ENCODE measurements at places on chromosomes 13 and 19.

DNA sequence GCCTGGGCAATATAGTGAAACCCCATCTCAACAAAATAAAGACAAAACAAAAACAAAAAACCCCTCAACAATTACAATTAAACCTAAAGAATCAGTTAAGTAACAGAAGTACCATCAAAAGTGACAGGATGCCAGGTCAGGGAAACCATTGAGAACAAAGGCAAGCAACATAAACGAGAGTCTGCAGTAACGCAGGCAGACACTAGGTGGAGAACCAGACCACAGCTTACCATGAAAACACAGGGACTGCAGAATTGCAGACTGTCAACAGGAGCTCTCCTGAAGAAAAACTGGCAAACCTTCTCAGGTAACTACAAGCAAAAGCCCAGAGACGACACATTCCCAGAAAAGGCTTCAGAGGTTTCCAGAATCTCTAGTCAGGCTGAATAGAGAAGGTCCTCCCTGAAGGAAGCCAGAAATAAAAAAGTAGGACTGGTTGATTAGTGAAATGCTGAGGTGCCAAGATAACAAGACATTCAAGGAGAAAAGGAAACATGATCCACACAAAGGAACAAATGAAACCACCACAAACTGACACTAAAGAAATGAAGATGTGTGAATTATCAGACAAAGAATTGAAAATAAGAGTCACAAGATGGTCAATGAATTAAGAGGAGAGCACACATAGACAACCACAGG, 2.2 kb upstream of the ZNF665 start:
- DNase-seq, result peak; percentile 76

GRCh38 chr13:30608364-30608763, 9.4 kb upstream of the USPL1 start:
- no peak for DNase-seq

DNA sequence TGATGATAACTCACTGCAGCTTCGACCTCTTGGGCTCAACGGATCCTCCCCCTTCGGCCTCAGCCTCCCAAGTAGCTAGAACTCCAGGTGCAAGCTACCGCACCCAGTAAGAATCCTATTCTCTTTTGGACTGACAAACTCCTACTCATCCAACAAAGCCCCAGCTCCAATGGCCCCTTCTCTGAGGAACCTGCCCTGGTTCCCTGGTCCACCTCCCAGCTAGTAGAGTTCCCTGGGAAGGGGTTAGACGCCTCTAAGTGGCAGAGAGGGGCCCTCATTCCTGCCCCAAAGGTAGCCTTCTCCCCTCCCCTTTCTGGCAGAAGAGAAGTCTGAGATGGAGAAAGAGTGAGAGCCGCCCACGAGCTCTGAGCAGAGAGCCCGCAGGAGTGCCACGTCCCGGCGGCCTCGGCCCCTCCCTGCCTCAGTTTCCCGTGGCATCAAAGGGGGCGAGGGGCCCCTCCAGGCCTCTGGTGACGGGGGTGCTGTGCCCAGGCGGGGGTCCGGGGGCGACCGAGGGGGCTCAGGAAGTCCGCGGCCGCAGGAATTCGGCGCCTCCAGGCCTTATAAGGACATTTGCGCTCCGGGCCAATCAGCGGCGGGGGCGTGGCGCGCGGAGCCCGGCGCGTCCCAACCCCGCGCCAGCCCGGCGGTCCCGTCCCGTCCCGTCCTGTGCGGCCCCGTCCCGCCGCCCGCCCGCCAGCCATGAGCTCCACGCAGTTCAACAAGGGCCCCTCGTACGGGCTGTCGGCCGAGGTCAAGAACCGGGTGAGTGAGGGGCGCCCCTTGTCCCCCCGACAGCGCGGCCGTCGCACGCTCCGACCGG, at the start of gene CNN2:
TSS of gene CNN2 (plus strand) at position 649 of the 823 bp plus-strand sequence. CDS start at position 703, 54 bp downstream.
- peak; percentile 50 for DNase-seq

DNA sequence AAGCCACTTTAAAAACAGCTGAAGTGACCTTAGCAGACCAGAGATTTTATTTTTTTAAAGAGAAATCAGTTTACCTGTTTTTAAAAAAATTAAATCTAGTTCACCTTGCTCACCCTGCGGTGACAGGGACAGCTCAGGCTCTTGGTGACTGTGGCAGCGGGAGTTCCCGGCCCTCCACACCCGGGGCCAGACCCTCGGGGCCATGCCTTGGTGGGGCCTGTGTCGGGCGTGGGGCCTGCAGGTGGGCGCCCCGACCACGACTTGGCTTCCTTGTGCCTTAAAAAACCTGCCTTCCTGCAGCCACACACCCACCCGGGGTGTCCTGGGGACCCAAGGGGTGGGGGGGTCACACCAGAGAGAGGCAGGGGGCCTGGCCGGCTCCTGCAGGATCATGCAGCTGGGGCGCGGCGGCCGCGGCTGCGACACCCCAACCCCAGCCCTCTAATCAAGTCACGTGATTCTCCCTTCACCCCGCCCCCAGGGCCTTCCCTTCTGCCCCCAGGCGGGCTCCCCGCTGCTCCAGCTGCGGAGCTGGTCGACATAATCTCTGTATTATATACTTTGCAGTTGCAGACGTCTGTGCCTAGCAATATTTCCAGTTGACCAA, 10.8 kb downstream of the PLPPR3 start:
- DNase-seq, result no peak

DNA sequence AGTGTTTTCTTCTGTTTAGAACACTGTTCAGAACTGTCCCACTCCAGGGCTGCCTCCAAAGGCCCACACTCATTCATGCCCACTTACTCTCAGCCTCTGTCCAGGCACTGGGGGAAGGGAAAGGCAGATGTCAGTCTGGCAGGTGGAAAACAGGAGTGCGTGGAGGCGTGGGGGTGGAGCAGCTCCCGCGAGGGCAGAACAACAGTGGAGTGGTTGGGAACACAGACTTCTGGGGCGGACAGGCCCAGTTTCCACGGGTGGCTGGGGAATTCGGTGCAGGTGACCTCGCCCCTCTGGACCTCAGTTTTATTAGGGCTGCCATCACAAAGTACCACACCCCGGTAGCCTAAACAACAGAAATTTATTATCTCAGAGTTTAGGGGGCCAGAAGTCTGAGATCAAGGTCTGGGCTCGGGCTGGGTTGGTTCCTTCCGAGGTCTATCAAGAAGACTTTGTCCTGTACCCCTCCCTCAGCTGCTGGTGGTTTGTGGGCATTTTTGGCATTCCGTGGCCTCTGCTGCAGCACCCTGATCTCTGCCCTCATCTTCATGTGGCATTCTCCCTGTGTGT, 59.7 kb downstream of the SIPA1L3 start:
- DNase-seq, result no peak

GRCh38 chr19:4035018-4035566, 27.6 kb downstream of the PIAS4 start:
- no peak for DNase-seq

DNA sequence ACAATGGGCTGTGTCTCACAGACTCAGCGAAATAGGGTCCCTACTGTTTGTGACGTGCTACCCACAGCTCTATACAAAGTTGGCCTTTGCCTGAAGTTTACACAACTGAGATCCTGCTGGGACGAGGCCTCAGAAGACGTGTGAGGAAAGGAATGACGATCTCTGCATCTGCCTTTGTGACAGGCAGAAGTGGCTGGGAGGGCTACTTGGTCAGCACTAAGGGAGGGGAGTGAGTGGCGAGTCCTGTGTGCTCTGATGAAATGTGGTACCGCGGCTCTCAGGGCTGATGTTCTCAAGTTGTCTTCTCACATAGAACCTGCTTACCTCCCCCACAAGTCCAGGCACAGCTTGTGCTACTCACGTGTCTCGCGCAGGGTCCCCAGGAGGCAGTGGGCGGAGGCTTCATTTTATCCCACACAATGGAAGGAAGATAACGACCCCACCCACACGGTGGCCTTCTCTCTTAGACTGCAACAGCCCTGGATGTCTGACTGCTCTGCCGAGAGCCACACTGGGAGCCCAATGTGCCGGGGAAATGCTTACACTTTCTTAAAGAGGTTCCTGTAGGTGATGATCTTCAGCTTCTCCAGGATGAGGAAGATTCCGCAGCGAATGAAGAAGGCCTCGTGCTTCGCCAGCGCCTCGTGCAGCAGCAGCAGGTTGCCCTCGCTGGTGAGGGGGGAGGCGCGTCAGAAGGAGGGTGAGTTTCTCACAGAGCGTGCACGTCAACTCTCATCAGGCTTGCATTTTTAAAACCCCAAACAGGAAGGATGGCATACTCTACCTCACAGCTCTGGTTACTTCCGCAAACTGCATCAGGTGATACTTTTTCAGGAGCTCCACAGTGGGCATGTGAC, 21.2 kb downstream of the PROZ start:
- no peak for DNase-seq

DNA sequence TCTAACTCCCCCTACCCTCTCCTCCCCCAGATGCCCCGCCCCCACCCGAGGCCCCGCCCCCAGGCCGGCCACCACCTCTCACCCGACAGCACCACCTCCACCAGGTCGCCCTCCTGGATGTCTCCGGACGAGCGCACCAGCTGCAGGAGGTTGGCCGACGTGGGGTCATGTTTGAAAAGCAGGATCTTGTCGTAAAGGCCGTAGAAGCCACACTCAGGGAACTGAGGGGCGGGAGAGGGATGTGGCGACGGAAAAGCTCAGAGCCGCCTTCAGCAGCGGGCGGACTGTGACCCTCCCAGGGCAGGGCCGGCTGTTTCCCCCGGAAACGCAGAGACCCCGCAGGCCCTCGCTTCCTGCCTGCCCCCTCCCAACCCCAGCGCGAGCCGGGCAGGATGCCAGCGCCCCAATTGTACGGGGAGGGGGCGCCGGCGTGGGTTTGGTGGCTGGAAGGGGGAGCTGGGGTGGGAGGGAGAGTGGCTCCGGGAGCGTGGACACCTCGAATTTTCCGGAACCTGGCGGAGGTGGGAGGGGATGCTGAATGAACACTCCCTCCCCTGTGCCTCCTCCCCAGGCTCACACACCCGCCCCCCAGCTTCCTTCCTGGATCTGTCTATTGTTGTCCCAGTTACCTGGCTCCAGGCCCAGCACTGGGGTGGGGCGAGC, 3.0 kb downstream of the PRKD2 start:
- DNase-seq, result peak; percentile 62

DNA sequence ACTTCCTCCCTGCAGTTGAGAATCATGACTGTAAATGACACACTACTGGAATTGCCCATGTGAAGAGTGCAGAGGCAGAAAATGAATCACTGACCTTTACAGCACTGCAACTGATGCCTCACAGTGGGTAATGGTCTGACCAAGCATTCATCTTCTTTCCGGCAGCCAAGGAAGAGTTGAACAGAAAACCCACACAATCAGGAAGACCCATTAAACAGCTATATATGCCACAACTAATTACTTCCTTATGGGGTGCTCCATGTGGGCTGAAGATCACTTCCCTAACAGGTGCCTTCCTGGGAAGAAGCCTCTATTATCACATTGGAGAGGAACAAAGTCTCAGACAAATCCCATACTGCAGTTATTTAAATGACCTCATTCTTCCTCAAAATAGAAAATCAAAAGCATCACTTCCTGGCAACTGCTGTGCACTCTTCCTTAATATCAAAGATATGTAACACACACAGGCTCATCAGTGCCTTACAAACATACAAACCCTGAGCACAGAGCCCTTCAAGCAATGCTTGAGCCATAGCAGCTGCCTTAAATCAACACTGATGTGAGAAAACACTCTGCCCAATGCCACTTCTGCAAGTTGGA, 45.8 kb downstream of the RUBCNL start:
- no peak for DNase-seq

DNA sequence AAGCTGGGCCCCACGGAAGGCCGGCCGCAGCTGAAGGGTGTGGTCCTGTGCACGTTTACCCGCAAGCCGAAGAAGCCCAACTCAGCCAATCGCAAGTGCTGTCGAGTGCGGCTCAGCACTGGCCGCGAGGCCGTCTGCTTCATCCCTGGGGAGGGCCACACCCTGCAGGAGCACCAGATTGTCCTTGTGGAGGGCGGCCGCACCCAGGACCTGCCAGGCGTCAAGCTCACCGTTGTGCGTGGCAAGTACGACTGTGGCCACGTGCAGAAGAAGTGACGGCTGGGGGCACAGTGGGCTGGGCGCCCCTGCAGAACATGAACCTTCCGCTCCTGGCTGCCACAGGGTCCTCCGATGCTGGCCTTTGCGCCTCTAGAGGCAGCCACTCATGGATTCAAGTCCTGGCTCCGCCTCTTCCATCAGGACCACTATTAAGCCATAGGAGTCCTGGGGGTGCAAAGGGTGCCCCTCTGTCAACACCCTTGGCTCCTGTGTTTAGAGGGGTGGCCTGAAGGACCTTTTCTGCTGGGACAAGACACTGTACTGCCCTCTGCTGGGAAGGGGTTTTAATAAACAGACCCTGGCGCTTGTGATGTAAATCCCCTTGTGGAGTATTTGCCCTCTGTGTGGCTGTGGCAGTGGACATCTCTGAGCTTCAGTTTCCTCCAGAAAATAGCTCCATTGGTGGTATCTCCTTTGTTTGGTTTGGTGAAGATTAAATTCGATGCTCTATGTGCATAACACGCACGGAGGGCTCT, 1.9 kb downstream of the MRPS12 start:
- peak; percentile 30 for DNase-seq

- no peak for DNase-seq
These were observed 46.7 kb downstream of the NOTCH3 start for GRCh38 chr19:15154002-15154612.

DNA sequence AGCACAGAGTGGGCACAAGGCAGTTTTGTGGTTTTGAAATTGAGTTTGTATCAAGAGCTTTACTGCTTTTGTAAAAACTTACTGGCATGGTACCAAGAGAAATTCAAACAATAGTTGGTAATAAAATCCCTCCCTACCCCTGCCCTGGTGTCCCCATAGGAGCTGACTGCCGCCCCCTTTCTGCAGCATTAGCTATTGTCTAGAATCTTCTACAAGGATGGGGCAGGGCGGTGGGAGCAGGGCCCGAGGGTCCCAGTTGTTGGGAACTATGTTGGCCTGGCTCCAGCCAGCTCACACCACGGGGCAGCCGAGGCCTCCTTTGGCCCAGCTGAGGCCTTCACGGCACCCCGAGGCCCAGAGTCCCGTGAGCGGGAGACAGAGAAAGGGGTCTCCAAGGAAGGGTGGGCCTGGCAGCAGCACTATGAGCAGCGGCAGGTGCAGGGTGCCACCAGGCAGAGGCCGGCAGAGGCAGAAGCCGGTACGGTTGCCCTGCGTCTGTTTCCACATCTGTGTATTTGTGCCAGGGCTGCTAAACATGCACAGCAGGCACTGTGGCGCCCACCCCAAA, 57.9 kb downstream of the KDM4B start:
- no peak for DNase-seq

DNA sequence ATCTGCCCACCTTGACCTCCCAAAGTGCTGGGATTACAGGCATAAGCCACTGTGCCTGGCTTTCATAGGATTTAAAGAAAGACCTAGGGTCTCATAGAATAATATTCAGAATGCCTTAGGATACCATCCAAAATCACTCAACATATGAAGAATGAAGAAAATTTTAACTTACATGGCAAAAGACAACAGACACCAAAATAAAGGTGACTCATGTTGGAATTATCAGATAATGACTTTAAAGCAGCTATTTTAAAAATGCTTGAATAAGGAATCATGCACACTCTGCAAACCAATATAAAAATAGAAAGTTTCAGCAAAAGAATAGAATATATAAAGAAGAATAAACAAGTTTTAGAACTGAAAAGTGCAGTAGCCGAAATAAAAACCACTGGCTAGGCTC, 29.3 kb downstream of the ZNF566 start:
- no peak for DNase-seq

- DNase-seq, result no peak
These were observed 6.2 kb downstream of the ZNF253 start for GRCh38 chr19:19871932-19872331.
